ENCODE measurements at places on chromosomes 5 and 9. TPM values are rescaled to one million over a fixed set of nuclear protein-coding genes. Genes with fewer than 3 reads are reported as not detected.

The MCCC2 gene
- total RNA-seq: 63.8 TPM

The C5 gene
- 1.3 TPM for total RNA-seq

The ENTPD2 gene
- total RNA-seq: not detected

The CLIC3 gene
- total RNA-seq: 3.4 TPM

The SPATA31D4 gene
- not detected for total RNA-seq

The RARS1 gene
- total RNA-seq: 144 TPM

The SSNA1 gene
- 114 TPM for total RNA-seq
